ENCODE measurements at places on chromosomes 4 and X.
A peak's percentile ranks its signal among the peaks of the same experiment; 100 is the strongest.

DNA sequence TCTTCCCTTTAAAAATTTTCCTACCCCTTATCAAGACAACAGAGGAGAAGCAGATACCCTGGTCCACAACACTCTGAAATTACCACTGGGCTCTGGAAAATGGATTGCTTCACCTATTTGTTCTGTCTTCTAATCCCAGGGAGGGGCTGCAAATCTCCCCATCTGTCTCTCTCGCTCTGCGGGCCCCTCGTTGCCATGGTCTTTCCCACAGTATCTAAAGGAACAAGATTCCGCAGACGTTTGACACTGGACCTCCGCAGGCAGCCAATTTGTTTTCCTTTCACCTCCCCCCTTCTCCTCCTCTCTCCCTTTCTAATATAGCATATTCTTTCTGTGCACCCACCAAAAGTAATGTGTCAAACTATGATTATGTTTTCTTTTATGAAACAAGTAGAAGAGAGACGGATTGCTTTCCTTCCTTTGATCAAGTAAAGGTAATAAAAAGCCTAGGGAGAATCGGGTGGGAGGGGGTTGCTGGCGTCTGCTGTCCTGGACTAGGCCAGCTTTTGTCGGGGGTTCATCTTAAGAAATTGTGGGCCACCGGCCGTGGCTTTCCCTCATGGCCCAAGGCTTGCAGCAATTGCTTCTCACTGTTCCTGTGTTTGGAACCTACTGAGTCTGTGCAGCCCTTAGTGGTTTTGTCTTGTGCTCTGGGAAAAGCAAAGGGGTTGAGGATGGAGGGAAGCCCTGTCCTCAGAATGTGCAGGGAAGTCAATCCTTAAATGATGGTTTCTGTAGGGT lies 81.0 kb downstream of the MGST2 start:
- no peak for DNase-seq

- no peak for DNase-seq
These were observed 278.3 kb downstream of the FBXW7 start for GRCh38 chr4:152257601-152258066.

GRCh38 chr4:56861360-56861759 lies 39.9 kb upstream of the SPINK2 start:
- DNase-seq = no peak

DNA sequence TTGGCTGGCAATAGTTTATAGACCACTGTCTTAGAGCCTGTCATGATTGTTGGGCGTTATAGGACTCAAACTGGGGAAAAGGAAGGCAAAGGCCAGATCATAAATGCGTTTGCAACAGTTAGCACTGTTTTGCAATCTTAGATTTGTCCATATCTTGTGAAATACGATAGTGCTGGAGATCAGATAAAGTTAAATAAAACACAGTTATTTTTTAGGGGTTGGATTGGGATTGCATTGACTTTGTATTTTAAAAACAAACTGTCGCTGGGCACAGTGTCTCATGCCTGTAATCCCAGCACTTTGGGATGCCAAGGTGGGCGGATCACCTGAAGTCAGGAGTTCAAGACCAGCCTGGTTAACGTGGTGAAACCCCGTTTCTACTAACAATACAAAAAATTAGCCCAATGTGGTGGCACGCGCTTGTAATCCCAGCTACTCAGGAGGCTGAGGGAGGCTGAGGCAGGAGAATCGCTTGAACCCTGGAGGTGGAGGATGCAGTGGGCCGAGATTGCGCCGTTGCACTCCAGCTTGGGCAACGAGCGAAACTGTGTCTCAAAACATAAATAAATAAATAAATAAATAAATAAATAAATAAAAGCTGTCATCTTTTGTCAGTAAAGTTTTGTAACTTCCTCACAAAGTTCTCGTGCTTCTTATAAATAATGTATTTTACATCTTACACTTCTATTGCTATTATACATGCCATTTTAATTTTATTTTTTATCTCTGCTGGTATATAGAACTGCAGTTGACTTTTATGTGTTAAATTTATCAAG lies 117.2 kb downstream of the KDM6A start:
- no peak for DNase-seq

GRCh38 chrX:9797384-9798360 lies 11.4 kb downstream of the SHROOM2 start:
- no peak for DNase-seq

DNA sequence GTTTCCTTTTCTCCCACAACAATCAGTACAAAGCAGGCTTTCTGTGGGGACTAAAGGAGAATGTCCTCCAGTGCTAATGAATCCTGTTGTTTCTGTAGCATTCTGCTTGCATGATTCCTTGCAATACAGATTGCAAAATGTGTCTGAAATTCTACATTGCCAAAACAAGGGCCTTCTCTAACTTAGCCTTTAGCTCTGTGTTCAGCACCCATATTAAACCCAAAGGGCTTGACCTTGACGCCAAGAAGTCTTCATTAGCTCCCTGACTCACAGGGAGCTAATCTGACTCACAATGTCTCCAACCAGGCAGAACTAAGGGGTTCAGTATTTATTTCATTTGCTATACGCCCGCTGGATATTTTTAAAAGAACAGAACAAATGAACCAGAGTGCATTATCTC lies 241.4 kb upstream of the CLNK start:
- DNase-seq = no peak

DNA sequence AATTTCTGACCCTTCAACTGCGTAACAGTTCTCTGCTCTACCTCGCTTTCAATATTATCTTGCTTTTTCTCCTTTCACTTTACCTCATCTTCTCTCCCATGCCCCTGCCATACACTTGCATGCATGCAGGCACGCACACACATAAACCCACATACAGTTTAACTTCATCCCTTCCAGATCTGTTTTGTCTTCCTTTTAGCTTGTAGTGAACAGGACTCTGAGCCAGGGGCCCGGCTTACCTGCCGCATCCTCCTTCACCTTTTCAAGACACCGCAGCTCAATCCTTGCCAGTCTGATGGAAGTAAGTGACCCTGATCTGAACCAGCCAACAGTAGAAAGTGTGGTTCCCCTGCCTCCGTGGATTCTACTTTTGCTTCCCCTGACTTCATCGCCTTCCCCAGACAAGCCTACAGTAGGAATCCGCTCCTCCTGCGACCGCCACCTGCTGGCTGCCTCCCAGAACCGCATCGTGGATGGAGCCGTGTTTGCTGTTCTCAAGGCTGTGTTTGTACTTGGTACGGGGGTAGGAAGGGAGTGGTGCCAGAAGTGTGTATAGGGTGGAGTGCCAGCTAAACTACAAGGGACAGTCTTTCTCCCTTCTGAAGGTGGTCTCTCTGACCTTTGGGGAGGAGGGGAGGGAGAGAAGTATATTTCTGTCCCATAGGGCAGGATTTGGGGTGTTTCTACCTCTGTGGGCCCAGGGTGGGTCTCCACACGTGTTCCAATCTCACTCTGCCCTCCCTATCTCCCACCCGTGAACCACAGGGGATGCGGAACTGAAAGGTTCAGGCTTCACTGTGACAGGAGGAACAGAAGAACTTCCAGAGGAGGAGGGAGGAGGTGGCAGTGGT lies 10.7 kb downstream of the MED12 start:
- peak; percentile 54 for DNase-seq

GRCh38 chrX:13283512-13283911 lies 36.3 kb downstream of the ATXN3L start:
- no peak for DNase-seq

- DNase-seq = no peak
These were observed 35.7 kb downstream of the PARM1 start for GRCh38 chr4:74968456-74969164.

DNA sequence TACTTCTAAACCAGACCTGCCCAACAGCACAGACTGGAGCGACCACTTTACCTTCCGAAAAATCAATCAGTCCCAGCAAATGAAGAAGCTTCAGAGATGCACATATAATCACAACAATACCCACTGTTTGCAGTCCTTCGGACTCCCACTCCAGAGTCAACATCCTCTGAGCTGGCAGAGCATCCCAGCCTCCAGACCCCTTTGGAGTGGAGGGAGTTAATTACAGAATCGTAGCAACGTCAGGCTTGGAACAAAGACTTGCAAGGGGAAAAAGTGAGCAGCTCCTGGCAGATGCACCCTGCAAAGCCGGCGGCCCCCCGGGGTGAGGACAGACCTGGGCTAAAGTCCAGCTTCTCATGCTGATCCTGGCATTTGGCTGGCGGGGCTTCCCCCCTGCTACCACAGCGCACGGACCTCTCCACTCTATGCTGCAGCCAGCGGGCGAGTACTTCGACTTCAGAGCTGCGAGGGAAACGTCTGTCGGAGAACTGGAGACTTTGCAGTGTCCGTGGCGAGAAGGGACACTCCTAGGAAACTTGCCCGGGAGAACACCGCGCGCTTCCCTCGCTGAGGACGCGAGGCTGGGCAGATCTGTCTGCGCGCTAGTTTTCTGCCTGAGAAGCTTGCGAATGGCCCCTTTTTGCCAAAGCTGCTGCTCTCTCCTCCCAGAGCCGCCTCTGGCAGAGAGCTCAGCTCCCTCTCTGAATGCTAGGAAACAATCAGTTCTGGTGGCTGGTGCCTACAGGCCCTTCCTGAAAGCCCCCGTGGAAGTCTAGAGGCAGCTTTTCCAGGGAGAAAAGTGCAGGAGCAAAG lies 283.7 kb downstream of the PACRGL start:
- no peak for DNase-seq

DNA sequence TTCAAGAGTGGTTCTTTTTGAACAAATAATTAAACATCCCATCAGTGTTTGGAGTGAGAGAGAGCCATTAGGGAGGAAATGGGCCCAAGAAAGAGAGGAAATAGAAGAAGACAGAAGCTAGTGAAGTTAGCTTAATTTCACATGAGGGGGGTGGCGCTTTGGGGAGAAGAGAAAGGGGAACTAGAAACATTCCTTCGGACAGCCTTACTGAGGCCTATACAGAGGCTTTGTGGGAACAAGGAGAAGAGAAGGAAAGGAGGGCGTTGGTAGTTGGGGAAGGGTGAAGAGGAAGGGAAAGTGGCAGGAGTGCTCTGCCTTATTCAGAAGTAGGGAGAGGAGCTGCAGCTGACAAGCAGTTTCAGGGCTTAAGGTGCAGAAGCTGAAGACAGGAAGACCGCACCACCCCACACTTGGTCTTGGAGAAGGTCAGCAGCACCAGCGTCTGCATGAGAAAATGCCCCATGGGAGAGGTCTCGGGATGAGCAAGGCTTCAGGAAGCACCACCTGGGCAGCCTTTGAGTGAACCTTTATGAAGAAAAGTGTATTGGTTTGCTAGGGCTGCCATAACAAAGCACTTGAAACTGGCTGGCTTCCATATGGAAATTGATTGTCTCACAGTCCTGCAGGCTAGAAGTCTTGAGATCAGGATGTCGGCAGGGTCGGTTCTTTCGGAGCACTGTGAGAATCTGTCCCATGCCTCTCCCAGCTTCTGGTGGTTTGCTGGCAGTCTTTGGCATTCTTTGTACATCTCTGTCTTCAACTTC lies 85.1 kb downstream of the KIT start:
- no peak for DNase-seq

- no peak for DNase-seq
These were observed 63.5 kb downstream of the DCLK2 start for GRCh38 chr4:150141756-150142155.

DNA sequence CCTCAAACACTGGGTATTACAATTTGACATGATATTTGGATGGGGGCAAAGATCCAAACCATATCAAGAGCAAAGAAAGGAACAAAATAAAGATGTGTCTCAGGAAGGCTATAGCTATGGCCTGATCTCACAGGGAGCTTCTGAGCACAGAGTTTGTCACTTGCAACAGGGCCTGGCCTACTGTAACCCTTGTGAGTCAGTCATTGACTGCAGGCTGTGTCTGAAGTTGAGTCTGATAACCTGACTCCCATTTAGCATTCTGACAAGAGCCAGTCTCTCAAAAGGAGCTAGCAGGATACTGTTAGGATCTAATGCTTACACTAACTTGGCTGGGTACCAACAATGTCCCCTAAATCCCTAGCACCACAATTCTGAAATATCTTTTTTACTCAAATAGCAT lies 612.5 kb upstream of the TECRL start:
- no peak for DNase-seq

DNA sequence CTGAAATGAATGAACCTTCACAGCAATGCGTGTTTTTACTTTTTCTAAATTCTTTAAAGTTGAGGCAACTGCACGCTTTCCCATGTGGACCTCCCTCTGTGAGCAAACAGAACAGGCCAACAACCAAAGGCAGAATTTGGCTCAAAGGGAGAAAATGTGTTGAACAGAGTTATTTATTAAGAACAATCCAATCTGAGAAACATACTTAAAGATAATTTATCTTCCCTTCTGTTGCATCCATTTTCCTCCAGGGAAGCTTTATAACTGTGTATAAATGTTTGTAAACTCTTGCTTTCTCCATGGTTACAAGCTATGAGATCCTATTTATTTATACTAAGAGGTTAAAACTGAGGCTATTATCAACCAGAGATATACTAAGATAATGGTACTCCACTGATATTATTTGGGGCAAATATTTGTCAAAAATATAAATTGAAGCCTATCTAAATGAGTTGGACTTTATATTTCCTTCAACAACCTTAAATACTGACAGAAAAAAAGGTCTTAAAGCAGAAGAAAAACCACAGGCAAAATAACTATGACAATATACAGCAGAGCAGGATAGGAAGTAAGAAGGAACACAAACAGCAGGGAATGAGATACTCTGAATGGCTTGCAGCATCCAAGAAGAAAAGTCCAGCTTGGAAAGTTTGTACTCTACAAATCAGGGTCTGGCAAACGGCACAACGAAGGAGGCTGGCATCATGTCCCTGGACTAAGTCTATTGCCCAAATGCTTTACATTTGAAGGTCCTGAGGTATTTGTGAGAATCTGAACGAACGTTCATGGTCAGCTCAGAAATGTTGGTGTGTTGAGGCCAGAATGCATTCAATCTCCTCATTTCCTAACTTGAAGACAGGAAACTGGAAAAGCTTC lies 663.2 kb upstream of the INTU start:
- no peak for DNase-seq

GRCh38 chrX:28590396-28590795 lies 3.1 kb downstream of the IL1RAPL1 start:
- no peak for DNase-seq

GRCh38 chrX:140672840-140673731 lies 36.5 kb upstream of the LINC00632 start:
- DNase-seq = no peak

- no peak for DNase-seq
These were observed 74.7 kb downstream of the GALNT7 start for GRCh38 chr4:173243321-173243720.

GRCh38 chr4:169314906-169315305 lies 44.1 kb upstream of the SH3RF1 start:
- no peak for DNase-seq

- no peak for DNase-seq
These were observed 2170.2 kb downstream of the PCDH7 start for GRCh38 chr4:32890398-32890797.

Measured in activated CD4-positive, alpha-beta T cell treated with anti-CD3 and anti-CD28 coated beads, Interleukin-2, amount 50 U/mL, for 24 hours (primary cell).